Activated T-helper 9 cell treated with anti-CD3 and anti-CD28 coated beads, Interleukin-2, amount 50 U/mL, for 16 hours (primary cell): ENCODE measurements at places on chromosomes 4 and X.

DNA sequence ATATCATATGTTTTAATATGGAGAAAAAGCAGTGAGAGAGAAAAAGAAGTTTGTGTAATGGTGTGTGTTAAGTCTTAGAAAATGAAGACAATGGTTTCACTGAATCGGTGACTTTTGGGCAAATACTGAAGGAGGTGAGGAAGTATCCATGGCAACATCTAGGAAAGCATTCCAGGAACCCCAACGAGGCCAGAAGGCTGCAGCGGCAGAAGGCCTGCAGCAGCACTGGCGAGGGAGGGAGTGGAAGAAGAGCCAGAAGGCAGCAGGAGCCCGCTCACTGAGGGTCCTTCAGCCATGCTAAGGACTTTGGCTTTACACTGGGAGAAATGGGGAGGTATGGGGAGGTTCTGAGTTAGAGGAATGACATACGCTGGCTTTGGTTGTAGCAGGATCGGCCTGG lies 26.8 kb downstream of the COQ2 start:
- no peak for DNase-seq

- no peak for DNase-seq
Observed at GRCh38 chrX:43314525-43314924, 341.6 kb upstream of the MAOA start.

DNA sequence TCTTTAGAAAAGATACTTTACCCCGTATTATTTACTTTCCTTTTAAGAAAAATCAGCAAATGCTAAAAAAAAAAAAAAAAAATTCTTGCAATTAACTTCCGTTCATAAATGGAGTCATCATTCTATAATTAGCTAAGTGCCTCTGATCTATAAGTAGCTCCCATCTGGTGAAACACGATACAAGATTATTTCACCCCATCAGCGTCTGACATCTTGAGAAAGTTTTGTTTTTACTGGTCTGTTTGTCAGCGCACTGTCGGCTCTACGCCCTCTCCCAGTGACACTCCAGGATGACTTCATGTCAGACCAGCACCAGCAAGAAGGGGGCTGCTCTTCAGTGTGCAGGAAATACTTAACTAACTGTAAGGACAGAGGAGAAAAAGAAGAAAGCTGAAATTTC lies 108.3 kb downstream of the AFAP1 start:
- DNase-seq, result peak; percentile 33

DNA sequence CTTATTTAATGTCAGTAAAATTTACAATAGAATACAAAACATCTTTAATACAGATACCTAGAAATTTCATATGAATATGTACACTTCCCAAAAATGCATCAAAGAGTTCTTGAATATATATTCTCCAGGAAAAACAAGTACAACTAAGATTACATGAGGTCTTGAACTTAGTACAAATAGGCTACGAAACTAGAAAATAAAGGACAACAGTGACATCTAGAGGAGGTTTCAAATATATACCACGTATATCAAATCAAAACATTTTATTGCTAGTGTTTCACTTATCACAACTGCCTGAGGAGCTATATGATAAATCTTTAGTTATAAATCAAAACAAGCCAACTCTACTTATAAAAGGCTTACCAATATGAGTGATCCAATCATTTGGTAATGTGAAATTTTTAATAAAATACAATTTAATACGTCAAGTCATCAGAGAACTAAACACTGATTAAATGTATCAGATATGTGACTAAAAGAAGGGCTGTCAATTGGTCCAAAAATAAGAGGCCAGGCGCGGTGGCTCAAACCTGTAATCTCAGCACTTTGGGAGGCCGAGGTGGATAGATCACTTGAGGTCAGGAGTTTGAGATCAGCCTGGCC lies 36.6 kb downstream of the ANAPC10 start:
- no peak for DNase-seq

DNA sequence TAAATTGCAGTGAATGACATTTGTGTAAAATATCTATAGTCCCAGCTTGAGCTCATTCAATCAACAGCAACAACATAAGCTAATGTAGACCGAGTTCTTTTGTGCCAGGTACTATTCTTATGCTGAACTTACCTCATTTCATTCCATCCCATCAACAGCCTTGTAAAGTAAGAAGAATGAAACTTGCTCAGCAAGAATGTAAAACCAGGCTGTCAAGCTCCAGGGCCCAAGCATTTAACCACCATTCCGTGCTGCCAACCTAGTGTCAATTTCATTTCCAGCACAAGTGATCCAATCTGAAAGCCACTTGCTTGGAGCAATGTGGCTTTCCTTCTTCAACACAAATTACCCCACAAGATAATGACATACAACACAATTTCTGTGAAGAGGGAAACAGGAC lies 36.6 kb downstream of the RASSF6 start:
- no peak for DNase-seq

DNA sequence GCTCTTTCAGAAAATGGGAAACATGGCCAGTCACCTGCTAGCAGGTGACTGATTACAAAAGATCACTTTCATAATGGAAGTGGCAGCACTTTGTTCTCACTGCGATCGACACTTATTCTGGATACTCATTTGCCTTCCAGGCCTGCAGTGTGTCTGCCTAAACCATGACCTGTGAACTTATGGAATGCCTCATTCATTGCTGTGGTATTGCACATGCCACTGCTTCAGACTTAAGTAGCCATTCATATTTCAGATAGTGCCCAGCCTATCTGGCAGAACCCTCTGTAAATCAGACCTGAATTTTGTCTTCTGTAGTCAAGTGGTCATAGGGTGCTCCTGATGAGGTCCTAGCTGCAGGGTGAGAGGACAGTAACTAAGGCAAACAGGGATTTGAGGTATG lies 23.3 kb upstream of the MGST2 start:
- no peak for DNase-seq

GRCh38 chrX:9562851-9563250 lies 98.0 kb downstream of the TBL1X start:
- DNase-seq, result no peak

GRCh38 chrX:96540111-96540631 lies 144.5 kb upstream of the DIAPH2 start:
- DNase-seq, result no peak

GRCh38 chrX:52977953-52978352 lies 19.6 kb upstream of the FAM156A start:
- no peak for DNase-seq

GRCh38 chrX:41449615-41450014 lies 2.5 kb downstream of the NYX start:
- DNase-seq, result no peak

GRCh38 chrX:154426916-154427770 lies 1.3 kb upstream of the ATP6AP1 start:
- no peak for DNase-seq

DNA sequence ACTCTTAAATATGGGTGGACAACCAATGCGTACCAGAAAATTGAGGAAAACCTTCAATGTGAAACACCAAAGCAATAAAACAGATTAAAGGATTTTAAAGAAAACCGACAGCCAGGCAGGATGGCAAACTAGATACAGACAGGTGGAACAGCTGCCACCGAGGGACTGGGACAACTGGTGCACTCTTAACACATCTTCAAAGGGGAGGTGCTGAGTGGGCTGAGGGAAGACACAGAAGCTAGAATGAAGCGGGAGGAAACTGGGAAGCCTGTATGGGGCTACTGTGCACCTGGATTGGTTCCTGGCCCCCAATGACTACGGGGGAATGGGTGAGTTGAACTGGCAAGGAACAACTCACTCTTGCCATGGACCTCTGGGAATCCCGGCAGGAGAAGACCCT lies 20.7 kb downstream of the ZNF280C start:
- DNase-seq, result no peak

- no peak for DNase-seq
Observed at GRCh38 chr4:39025552-39026085, 6.6 kb downstream of the TMEM156 start.

DNA sequence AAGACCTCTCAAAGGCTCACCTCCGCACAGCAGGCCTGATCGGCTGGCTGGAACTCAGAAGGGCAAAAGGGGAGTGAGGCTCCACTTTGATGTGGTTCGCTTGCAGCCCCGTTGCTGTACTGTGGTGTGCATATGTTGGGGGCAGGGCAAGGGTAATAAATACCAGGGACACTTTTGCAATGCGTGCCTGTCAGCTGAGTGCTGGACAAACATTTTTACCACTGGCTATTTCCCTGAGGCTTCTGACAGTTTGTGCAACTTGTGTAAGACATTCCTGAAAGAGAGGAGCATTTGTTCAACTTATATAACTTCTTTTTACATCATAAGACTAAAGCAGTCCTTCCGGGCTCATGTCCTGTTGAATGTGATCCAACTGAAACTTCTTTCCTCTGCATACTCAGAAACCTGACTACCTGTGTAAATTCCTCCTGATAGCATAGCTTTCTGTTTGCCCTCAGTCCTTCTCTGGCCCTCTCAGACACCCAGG lies 82.3 kb downstream of the SPRY1 start:
- DNase-seq, result no peak

GRCh38 chrX:123588723-123589122 lies 144.1 kb downstream of the THOC2 start:
- no peak for DNase-seq

DNA sequence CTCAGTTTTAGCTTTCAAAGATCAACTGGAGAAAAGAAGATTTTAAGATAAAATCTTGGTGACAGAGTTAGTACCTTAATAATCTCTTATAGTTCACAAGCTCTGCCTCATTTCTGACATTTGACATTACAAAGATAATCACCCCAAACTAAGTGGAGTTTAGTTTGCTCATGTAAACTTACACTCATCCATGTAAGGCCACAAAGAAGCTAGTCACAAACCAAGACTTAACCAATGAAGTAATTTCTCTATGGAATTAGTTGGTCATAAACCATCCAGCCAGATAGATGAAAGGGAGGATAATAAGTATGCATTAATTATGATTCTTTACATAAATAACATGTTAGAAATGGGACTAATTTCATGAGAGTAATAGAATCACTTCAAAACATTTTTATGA lies 159.2 kb downstream of the FAM13A start:
- DNase-seq, result no peak

- no peak for DNase-seq
Observed at GRCh38 chrX:134452596-134452995, 7.4 kb upstream of the HPRT1 start.

DNA sequence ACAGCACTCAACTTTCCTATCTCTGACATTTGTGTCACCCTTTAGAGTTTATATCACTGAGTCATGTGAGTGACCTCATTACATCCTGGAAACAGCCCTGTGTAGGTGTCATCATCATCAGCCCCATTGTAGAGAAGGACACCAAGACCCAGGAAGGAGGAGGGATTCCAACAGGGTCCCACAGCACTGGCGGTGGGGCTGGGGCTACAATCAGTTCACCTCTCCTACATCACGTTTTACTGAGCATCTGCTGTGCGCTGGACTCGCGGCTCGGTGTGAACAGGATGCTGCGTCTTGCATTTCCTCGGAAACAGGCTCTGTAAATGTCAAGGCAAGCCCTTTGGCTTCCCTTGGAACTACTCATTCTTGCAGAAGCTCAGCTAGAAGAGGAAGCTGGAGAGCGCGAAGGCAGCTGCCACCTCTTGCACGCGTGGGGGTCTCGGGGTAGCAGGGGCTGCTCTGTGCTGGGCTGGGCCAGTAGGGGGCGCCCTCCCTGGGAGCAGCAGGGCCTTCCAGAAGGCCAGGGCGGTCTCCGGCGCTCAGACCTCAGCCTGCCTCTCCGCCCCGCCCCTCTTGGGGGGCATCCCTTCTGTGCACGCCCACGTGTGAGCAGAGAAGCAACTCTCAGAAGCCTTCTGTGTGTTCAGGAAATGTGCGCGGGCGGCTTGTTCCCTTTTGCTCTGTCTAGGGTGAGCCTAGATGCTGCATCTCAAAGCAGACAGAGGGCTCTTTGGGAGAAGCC lies 29.0 kb downstream of the REELD1 start:
- DNase-seq, result peak; percentile 39

- DNase-seq, result no peak
Observed at GRCh38 chr4:89469930-89470375, 162.4 kb upstream of the GPRIN3 start.

GRCh38 chrX:10130354-10130753 lies 26.4 kb upstream of the CLCN4 start:
- DNase-seq, result no peak

DNA sequence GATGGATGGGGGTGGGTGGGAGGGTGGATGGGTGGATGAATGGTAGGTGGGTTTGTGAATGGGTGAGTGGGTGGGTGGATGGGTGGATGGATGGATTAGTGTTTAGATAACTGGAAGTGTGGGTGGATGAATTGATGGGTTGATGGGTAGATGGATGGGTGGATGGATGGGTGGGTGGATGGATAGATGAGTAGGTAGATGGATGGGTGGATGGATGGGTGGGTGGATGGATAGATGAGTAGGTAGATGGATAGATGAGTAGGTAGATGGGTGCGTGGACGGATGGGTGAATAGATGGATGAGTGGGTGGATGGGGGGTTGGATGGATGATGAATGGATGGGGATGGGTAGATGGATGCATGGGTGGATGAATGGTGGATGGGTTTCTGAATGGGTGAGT lies 20.3 kb upstream of the ASMTL start:
- no peak for DNase-seq

DNA sequence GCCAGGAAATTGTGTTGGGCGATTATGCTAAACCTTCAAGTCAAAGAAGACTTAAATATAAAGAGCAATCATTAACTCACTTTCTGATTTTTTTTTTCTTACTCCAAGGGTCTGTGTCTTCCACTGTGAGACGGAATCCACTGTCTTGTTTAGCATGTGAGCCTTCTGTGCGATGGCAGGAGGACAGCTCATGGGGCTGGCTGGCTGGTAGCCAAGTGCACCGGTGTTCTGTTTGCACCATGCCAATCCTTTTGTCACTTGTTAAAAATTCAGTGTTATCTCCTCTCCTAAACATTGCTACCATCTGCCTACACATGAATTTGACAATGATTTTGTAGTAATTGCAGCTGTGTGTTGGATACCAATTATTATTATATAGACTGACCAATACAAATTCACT lies 1056.3 kb upstream of the IGFBP7 start:
- DNase-seq, result no peak

GRCh38 chr4:158581161-158581560 lies 59.5 kb downstream of the RXFP1 start:
- DNase-seq, result no peak

GRCh38 chr4:161486461-161486860 lies 677.3 kb downstream of the FSTL5 start:
- no peak for DNase-seq

GRCh38 chr4:101968364-101968763 lies 177.8 kb downstream of the BANK1 start:
- DNase-seq, result no peak

- no peak for DNase-seq
Observed at GRCh38 chr4:81509822-81510221, 38.1 kb upstream of the RASGEF1B start.

DNA sequence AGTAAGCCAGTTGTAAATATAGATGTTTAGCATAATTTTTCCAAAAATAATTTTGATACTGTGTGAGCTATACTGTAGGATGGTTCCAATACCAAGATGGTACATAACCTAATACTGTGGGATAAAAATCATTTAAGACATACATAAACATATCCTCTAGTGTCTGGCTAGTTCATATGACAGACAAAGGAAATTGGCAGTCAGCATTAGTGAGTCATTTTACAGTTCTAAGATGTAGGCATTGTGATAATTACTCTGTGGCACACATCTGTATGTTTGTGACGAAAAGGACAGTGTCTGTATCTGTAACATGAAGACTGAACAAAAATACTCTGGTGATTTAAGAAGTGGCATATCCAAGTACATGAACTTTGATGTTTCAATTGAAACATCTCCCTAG lies 49.6 kb downstream of the UGT2A2 start:
- no peak for DNase-seq
